Neural progenitor cell (in vitro differentiated cells): ENCODE measurements at places on chromosomes 6 and 20.

- no peaks in the 10 kb centered on the region for H3K36me3 ChIP-seq
- DNase-seq: no peak
- peaks cover 11% of the 10 kb centered on the region for H3K4me1 ChIP-seq
- H3K27me3 ChIP-seq: no peaks in the 10 kb centered on the region
Measured at GRCh38 chr20:62047666-62048345, 17.9 kb downstream of the TAF4 start.

- H3K4me3 ChIP-seq: peak overlapping the region; percentile 56
- peaks cover 4% of the 10 kb centered on the region for H3K4me1 ChIP-seq
- H3K27me3 ChIP-seq: peaks cover 100% of the 10 kb centered on the region
- no peaks in the 10 kb centered on the region for H3K36me3 ChIP-seq
- no peak overlapping the region for H3K27ac ChIP-seq
- peak; percentile 60 for DNase-seq
Measured at GRCh38 chr6:150143516-150144293, 861 bp downstream of the PPP1R14C start.

- no peak overlapping the region for H3K4me3 ChIP-seq
- H3K27ac ChIP-seq: no peak overlapping the region
- no peaks in the 10 kb centered on the region for H3K4me1 ChIP-seq
- H3K36me3 ChIP-seq: no peaks in the 10 kb centered on the region
Measured at GRCh38 chr6:84242265-84242664, 14.8 kb upstream of the CEP162 start.

GRCh38 chr20:39619271-39619785 lies 657.2 kb downstream of the DHX35 start:
- no peak overlapping the region for H3K4me3 ChIP-seq
- H3K27me3 ChIP-seq: no peaks in the 10 kb centered on the region
- no peak overlapping the region for H3K27ac ChIP-seq

DNA sequence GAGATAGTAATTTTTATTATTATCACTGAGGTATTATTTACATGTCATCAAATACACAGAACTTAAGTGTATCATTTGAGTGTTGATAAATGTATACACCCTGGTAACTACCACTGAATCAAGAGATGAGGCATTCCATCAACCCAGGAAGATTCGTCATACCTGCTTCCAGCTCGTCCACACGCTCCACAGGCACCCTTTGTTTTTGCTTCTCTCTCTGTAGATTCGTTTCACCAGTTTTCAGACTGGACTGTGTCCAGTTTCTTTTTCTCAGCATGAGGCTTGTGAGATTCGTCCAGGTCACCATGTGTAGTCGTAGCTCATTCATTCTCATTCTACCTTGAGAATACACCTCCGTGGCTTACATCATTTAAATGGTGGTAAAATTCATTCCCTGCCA lies 64.5 kb downstream of the BFSP1 start:
- H3K36me3 ChIP-seq: no peaks in the 10 kb centered on the region
- no peaks in the 10 kb centered on the region for H3K4me1 ChIP-seq
- no peak overlapping the region for H3K27ac ChIP-seq
- H3K4me3 ChIP-seq: no peak overlapping the region

GRCh38 chr6:110654096-110654820 lies 161.0 kb downstream of the CDK19 start:
- H3K27me3 ChIP-seq: no peaks in the 10 kb centered on the region
- no peaks in the 10 kb centered on the region for H3K36me3 ChIP-seq
- no peak overlapping the region for H3K4me3 ChIP-seq
- no peaks in the 10 kb centered on the region for H3K4me1 ChIP-seq
- no peak overlapping the region for H3K27ac ChIP-seq

- no peaks in the 10 kb centered on the region for H3K36me3 ChIP-seq
- DNase-seq: no peak
- H3K4me3 ChIP-seq: no peak overlapping the region
- H3K4me1 ChIP-seq: peaks cover 7% of the 10 kb centered on the region
- H3K27me3 ChIP-seq: no peaks in the 10 kb centered on the region
Measured at GRCh38 chr6:140107216-140107615, 732.8 kb upstream of the CITED2 start.

DNA sequence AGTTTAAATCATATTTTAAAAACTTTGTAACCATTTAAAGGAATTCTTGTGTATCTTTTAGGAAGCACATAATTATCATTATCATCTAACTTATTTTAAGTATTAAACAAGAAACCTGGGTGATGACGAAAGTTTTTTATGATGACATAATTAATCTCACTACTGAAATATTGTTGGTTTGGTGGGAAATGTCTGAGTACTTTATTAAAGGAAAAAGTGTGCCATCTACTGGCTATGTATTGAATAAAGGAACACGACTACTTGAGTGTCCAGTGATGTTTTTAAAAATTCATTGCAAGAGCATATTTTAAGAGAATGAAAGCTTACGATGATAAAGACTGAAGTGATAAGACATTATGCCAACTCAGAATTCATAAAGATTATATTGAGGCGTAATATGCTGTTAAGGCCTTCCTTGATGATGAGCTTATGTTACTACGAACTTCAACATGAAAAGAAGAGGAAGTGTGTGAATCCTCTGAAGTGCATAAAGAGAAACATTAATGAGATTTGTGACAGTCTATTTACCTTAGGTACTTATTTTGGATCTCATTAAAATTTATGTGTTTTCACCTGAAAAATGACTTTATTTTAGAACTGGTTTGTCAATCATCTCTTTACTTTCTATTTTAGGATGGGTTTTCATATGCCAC lies 12.0 kb upstream of the TRMT11 start:
- DNase-seq: peak; percentile 34
- no peak overlapping the region for H3K27ac ChIP-seq
- H3K4me1 ChIP-seq: no peaks in the 10 kb centered on the region
- H3K27me3 ChIP-seq: no peaks in the 10 kb centered on the region

DNA sequence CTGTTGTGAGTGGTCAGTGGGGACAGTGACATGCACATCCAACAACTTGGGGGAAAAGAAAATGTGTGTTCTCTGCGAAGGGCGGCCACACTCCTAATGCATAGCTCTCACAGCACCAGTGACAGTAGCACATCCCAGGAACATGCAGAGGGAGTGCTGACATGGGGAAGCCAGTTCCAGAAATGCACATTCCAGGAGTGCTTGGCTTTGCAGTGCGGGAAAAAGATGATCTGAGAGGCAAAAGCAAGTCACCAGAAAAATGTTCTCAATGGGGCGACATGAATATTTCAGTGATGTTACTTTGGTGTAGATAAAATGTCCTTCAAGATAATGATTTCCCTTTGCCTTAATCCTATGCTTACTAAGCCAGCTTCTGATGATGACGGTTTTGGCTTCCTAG lies 42.9 kb upstream of the PDE10A start:
- DNase-seq: no peak
- H3K27ac ChIP-seq: no peak overlapping the region
- no peaks in the 10 kb centered on the region for H3K36me3 ChIP-seq

GRCh38 chr20:3111995-3112394 lies 27.5 kb upstream of the AVP start:
- no peak overlapping the region for H3K4me3 ChIP-seq
- no peaks in the 10 kb centered on the region for H3K27me3 ChIP-seq
- H3K36me3 ChIP-seq: no peaks in the 10 kb centered on the region
- no peak overlapping the region for H3K27ac ChIP-seq
- DNase-seq: no peak
- peaks cover 8% of the 10 kb centered on the region for H3K4me1 ChIP-seq

DNA sequence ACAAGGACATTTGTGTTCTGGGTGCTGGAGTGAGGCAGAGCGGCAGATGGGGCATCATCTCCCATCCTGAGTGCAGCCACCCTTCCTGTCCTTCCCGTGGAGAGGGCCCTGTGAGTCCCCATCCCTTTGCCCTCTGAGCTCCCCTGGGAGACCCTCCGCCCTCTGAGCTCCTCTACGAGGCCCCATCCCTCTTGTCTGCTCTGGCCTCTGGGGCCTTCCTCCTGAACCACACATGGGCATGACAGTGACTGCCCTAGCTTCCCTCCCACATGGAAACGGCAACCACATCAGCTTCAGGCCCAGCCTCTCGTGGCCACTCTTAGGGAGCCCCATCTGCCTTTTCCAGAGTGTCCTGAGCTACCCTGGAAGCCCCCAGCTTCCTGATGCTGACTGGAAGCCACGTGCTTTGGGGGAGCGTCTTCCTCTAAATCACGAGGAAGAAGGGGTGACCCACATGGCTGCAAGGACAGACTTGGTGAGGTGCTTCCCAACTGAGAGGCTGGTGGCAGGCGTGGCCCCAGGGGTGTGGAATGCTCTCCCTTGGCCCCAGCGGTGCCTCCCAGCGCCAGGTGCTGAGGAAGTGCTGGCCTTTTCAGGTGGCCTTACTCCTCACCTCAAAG lies 52.6 kb downstream of the GINS1 start:
- H3K4me1 ChIP-seq: no peaks in the 10 kb centered on the region
- DNase-seq: no peak
- H3K27me3 ChIP-seq: no peaks in the 10 kb centered on the region
- no peak overlapping the region for H3K4me3 ChIP-seq
- H3K27ac ChIP-seq: no peak overlapping the region

DNA sequence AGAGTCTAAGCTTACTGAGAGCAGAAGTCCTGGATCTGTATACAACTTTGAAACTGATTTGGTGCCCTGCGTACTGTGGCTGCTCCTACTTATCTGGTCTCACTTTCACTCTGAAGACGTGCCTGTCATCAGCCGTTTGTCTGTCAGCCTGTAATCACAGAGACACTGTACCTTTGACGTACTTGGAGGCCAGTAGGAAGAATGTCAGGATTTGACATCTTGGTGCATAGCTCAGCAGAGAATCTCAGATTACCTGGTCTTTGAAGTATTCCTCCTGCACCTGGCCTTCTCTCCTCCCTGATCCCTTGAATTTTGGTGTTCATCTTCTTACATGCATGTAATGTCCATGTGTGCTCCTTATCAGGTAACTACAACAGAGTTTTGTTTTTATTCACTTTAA lies 37.7 kb downstream of the DSE start:
- no peak for DNase-seq
- no peak overlapping the region for H3K27ac ChIP-seq
- H3K4me1 ChIP-seq: peaks cover 20% of the 10 kb centered on the region
- H3K4me3 ChIP-seq: no peak overlapping the region
- H3K27me3 ChIP-seq: no peaks in the 10 kb centered on the region

DNA sequence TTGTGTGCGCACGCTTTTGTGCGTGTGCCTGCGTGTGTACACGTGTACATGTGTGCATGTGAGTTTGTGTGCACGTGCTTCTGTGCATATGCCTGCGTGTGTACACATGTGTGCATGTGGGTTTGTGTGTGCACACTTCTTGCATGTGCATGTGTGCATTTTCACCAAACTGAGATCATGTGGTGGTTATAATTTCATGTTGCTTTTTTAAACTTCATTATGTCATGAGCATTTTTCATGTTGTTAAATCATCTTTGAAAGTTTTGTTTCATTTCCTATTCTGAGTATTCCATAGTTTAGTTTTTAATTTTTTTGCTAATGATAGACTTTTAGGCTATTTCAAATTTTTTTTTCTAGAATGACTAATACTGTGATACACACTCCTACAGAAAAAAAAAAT lies 6.4 kb upstream of the CST3 start:
- no peak for DNase-seq
- H3K27me3 ChIP-seq: no peaks in the 10 kb centered on the region
- H3K4me1 ChIP-seq: no peaks in the 10 kb centered on the region
- H3K27ac ChIP-seq: no peak overlapping the region

GRCh38 chr20:22844959-22845358 lies 190.2 kb upstream of the SSTR4 start:
- H3K36me3 ChIP-seq: no peaks in the 10 kb centered on the region
- no peaks in the 10 kb centered on the region for H3K27me3 ChIP-seq
- no peak for DNase-seq
- H3K4me3 ChIP-seq: no peak overlapping the region
- no peak overlapping the region for H3K27ac ChIP-seq

GRCh38 chr6:125700581-125701353 lies 48.7 kb upstream of the HEY2 start:
- no peaks in the 10 kb centered on the region for H3K36me3 ChIP-seq
- H3K4me1 ChIP-seq: peaks cover 17% of the 10 kb centered on the region
- peaks cover 5% of the 10 kb centered on the region for H3K27me3 ChIP-seq
- peak; percentile 30 for DNase-seq

DNA sequence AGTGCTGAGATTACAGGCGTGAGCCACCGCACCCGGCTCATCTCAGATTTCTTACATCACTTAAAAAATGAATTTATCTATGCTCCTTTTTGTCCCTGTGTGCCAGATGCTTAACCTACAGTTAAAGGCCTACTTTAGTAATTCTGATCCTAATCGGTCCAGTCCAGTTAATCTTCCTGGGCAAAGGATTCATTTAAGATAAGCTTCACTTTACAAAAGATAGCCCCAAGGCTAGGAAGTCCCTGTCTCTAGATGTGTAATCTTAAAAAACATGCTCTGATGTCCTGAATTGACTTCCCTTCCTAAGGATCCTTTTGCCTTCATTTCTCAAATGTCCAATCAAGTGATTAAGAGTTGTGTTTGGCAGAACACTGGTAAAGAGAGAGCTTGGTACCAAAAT lies 68.4 kb upstream of the IPCEF1 start:
- peaks cover 4% of the 10 kb centered on the region for H3K36me3 ChIP-seq
- H3K4me3 ChIP-seq: no peak overlapping the region
- no peaks in the 10 kb centered on the region for H3K27me3 ChIP-seq
- no peaks in the 10 kb centered on the region for H3K4me1 ChIP-seq

GRCh38 chr20:58708246-58708931 lies 15.8 kb downstream of the NPEPL1 start:
- H3K4me3 ChIP-seq: no peak overlapping the region
- no peaks in the 10 kb centered on the region for H3K27me3 ChIP-seq
- no peaks in the 10 kb centered on the region for H3K4me1 ChIP-seq
- H3K36me3 ChIP-seq: peaks cover 11% of the 10 kb centered on the region
